ENCODE measurements at places on chromosomes 3 and 15. TPM values are rescaled to one million over a fixed set of nuclear protein-coding genes. Genes with fewer than 3 reads are reported as not detected.
A peak's percentile ranks its signal among the peaks of the same experiment; 100 is the strongest.

- no peak for DNase-seq
- no peaks in the 10 kb centered on the region for H3K36me3 ChIP-seq
- no peaks in the 10 kb centered on the region for H3K27me3 ChIP-seq
- H3K27ac ChIP-seq: no peak overlapping the region
These were observed 229.7 kb downstream of the ISL2 start for GRCh38 chr15:76566276-76566675.

GRCh38 chr3:31968369-31968926 lies 12.6 kb downstream of the OSBPL10 start:
- DNase-seq: no peak
- no peaks in the 10 kb centered on the region for H3K4me1 ChIP-seq
- no peak overlapping the region for H3K27ac ChIP-seq
- H3K27me3 ChIP-seq: no peaks in the 10 kb centered on the region

- no peak for DNase-seq
- H3K27me3 ChIP-seq: peaks cover 7% of the 10 kb centered on the region
These were observed 1.1 kb downstream of the TMED3 start for GRCh38 chr15:79311901-79312553.

GRCh38 chr15:43799945-43800285 lies at the start of gene SERINC4:
SERINC4 (minus strand) TSS chr15:43800220; CDS start chr15:43799986, 234 bp downstream.
- H3K4me1 ChIP-seq: peaks cover 28% of the 10 kb centered on the region
- H3K27ac ChIP-seq: peak within 1 kb of the TSS; percentile 89
- H3K27me3 ChIP-seq: no peaks in the 10 kb centered on the region
- peak within 1 kb of the TSS; percentile 95 for H3K4me3 ChIP-seq
- H3K36me3 ChIP-seq: peaks cover 48% of the 10 kb centered on the region

Gene PRR23A
- not detected for total RNA-seq

GRCh38 chr3:10351013-10351735 lies 30.3 kb upstream of the SEC13 start:
- H3K4me3 ChIP-seq: no peak overlapping the region
- H3K27me3 ChIP-seq: no peaks in the 10 kb centered on the region
- H3K27ac ChIP-seq: no peak overlapping the region
- no peak for DNase-seq

- no peaks in the 10 kb centered on the region for H3K27me3 ChIP-seq
- peak; percentile 30 for DNase-seq
- H3K4me1 ChIP-seq: peaks cover 66% of the 10 kb centered on the region
- H3K4me3 ChIP-seq: peak overlapping the region; percentile 81
These were observed 2.1 kb downstream of the FYCO1 start for GRCh38 chr3:45993421-45994027.

- H3K27me3 ChIP-seq: peaks cover 51% of the 10 kb centered on the region
- no peak for DNase-seq
- H3K4me1 ChIP-seq: no peaks in the 10 kb centered on the region
These were observed 13.0 kb downstream of the ZIC1 start for GRCh38 chr3:147422196-147422595.

DNA sequence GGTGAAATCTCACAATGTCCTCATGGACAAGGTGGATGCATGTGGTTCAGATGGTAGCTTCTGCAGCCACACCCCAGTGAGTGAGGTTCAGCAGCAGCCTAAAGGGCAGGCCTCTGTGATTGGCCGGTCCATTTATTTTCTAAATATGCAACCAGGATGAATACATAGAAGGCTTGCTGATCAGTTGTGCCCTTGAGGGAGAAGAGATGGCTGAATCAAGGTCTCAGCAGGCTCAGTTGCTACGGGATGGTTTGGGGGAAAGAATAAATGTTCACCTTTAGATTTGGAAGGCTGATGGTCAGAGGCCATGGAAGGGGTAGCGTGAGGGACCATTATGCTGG lies 53.7 kb upstream of the FGD5 start:
- no peaks in the 10 kb centered on the region for H3K27me3 ChIP-seq
- no peak overlapping the region for H3K4me3 ChIP-seq
- H3K36me3 ChIP-seq: no peaks in the 10 kb centered on the region

DNA sequence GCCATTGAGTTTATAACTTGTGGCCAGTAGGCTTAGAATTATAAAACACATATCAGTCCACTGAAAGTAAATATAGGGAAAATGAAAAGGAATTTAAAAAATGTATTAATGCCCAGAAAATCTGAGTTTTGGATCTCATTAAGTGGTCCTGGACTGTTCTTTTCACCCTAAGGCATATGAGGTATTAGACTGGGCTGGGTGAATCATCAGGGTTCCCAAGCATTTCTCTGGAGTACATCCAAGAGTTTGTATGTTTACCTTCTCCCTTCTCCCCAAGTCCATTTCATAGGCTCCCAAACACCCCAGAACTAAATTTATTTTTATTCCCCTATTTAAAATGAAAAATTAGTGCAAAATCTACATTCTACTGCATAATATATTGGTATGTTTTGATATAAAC lies 31.9 kb upstream of the SPTSSB start:
- no peaks in the 10 kb centered on the region for H3K27me3 ChIP-seq
- H3K4me3 ChIP-seq: no peak overlapping the region
- no peak for DNase-seq
- H3K27ac ChIP-seq: no peak overlapping the region

All from CD4-positive, CD25-positive, alpha-beta regulatory T cell (primary cell).